ENCODE measurements at places on chromosomes 1 and 21. TPM values are rescaled to one million over a fixed set of nuclear protein-coding genes. Genes with fewer than 3 reads are reported as not detected.

DNA sequence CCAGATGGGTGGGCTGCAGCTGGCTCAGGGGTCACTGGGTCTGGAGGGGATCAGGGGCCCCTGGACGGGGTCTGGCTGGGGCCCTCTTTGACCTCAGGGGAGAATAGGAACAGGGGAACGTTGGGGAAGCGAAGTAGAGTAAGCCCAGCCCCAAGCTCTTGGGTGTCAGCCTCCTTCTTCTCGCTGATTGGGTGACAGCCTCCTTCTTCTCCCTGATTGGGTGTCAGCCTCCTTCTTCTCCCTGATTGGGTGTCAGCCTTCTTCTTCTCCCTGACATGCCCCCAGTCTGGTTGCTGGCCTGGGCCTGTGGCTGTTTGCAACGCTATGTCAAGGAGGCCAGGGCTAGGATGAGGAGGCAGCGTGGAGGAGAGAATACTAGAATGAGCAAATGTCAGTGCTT lies 76.7 kb upstream of the CASZ1 start:
- no peaks in the 10 kb centered on the region for H3K4me1 ChIP-seq
- H3K27me3 ChIP-seq, result peaks cover 3% of the 10 kb centered on the region
- H3K36me3 ChIP-seq, result no peaks in the 10 kb centered on the region
- H3K4me3 ChIP-seq, result no peak overlapping the region
- no peak for DNase-seq
- no peak overlapping the region for H3K27ac ChIP-seq

GRCh38 chr1:145977486-145978470 lies 13.3 kb downstream of the POLR3GL start:
- peak overlapping the region; percentile 85 for H3K27ac ChIP-seq
- H3K36me3 ChIP-seq, result no peaks in the 10 kb centered on the region
- no peak overlapping the region for H3K4me3 ChIP-seq
- peak; percentile 91 for DNase-seq

- no peaks in the 10 kb centered on the region for H3K4me1 ChIP-seq
- no peak overlapping the region for H3K27ac ChIP-seq
- no peaks in the 10 kb centered on the region for H3K36me3 ChIP-seq
- DNase-seq, result no peak
- H3K4me3 ChIP-seq, result no peak overlapping the region
These were observed 658.6 kb upstream of the CAMK1G start for GRCh38 chr1:208924928-208925327.

- H3K4me3 ChIP-seq, result no peak overlapping the region
- no peak overlapping the region for H3K27ac ChIP-seq
- no peaks in the 10 kb centered on the region for H3K36me3 ChIP-seq
- no peaks in the 10 kb centered on the region for H3K4me1 ChIP-seq
These were observed 48.1 kb downstream of the MAP3K21 start for GRCh38 chr1:233375653-233376052.

GRCh38 chr21:45099571-45099970 lies 25.2 kb downstream of the ADARB1 start:
- H3K27me3 ChIP-seq, result no peaks in the 10 kb centered on the region
- H3K36me3 ChIP-seq, result no peaks in the 10 kb centered on the region
- DNase-seq, result no peak

GRCh38 chr1:20281801-20282200 lies 8.9 kb upstream of the VWA5B1 start:
- H3K4me3 ChIP-seq, result no peak overlapping the region
- H3K4me1 ChIP-seq, result peaks cover 8% of the 10 kb centered on the region
- DNase-seq, result peak; percentile 31
- H3K27me3 ChIP-seq, result no peaks in the 10 kb centered on the region
- no peak overlapping the region for H3K27ac ChIP-seq

NBPF19 gene
- 23.0 TPM for total RNA-seq

DNA sequence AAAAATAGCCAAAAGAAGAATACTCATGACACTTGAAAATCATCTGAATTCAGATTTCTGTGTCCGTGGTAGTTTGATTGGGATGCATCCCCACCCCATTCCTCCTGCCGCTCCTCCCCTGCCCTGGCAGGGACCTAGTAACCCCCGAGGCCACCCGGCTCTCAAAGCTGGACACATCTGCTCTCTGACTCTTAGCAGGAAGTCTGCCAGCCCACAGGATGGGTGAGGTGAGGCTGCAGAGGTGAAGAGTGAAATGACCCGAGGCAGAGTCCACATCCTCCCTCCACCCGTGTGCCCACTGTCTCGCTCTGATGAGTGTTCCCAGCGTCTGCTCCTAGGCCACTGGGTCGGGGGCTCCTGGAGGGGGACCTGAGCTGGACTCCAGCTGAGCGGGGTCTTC lies 308.5 kb upstream of the VAMP3 start:
- DNase-seq, result no peak
- H3K36me3 ChIP-seq, result no peaks in the 10 kb centered on the region
- H3K27ac ChIP-seq, result no peak overlapping the region
- no peaks in the 10 kb centered on the region for H3K4me1 ChIP-seq
- H3K27me3 ChIP-seq, result no peaks in the 10 kb centered on the region
